ENCODE measurements at places on chromosomes 2 and 18.
A peak's percentile ranks its signal among the peaks of the same experiment; 100 is the strongest.

DNA sequence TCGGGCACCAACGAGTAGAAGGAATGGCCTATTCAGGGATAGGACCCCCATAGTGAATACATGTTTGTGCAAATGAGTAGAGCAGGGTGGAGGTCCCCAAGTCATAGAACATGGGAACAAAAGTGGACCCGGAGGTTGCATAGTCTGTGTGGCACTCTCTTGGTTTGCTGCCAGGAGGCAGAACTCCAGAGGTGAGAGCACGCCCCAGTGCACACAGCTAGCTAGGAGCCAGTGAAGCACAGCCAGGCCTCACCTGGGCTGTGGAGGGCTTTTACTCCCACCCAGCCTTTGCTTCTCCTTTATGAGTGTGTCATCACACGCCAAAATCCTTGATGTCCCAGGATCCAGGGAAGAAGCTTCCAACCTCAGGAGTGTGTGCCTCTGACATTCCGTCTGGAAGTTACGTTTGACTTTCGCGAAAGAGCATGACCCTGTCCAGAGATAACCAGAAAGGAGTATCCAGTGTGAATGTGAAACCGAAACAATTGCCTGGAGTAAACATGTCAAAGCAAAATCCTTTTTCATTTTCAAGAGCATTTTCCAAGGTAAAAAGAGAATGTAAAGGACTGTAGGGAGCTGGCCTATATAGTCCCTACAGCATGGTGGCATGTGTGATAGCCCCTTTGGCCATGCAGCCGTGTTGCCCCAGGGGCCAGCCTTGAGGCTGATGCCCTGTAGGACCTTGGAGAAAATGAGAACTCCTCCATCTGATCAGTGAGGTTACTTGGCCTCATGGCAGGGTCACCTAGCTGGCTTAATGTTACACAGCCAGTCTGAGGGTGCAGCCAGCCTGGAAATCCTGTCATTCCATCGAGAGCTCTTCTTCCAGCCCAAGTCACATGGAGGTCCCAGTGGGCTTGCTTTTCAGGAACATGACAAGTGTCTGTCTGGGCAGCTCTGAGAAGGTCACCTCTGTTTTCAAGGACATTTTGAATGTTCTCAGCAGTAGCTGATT lies 8.8 kb downstream of the TRIB2 start:
- DNase-seq = no peak

- peak; percentile 39 for DNase-seq
Measured at GRCh38 chr2:138274421-138275291, 226.9 kb upstream of the SPOPL start.

- DNase-seq = no peak
Measured at GRCh38 chr2:221495731-221496130, 76.4 kb downstream of the EPHA4 start.

- DNase-seq = no peak
Measured at GRCh38 chr18:79332646-79333045, 63.1 kb upstream of the NFATC1 start.

- no peak for DNase-seq
Measured at GRCh38 chr2:190763901-190764514, 115.1 kb downstream of the NAB1 start.

DNA sequence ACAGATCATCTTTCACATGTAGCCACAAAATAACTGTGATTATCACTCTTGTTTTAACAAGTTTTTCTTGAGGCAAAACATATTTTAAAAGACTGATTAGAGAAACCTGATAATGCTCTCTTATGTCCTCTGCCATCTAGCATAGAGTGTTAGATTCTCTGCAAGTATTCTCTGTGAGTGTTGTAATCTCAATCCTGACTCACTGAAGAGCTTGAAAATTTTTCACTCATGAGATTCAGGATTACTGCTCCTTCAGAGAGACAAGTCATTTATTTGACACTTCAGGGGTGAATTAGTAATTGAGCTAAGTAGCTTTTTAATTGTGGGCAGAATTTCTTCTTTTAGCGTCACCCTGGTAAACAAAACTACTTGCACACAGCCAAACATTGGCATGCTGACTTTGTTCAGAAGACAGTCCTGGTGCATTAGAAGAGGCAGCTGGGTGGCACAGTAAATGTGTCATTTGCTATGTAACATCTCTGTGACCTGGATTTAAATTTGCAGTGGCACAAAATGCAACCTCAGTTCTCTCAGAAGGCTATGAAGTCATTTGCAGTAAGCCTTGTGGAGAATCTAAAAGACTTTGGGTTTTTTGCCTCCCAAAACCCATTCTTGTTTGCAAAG lies 172.9 kb downstream of the LRP1B start:
- DNase-seq = no peak

DNA sequence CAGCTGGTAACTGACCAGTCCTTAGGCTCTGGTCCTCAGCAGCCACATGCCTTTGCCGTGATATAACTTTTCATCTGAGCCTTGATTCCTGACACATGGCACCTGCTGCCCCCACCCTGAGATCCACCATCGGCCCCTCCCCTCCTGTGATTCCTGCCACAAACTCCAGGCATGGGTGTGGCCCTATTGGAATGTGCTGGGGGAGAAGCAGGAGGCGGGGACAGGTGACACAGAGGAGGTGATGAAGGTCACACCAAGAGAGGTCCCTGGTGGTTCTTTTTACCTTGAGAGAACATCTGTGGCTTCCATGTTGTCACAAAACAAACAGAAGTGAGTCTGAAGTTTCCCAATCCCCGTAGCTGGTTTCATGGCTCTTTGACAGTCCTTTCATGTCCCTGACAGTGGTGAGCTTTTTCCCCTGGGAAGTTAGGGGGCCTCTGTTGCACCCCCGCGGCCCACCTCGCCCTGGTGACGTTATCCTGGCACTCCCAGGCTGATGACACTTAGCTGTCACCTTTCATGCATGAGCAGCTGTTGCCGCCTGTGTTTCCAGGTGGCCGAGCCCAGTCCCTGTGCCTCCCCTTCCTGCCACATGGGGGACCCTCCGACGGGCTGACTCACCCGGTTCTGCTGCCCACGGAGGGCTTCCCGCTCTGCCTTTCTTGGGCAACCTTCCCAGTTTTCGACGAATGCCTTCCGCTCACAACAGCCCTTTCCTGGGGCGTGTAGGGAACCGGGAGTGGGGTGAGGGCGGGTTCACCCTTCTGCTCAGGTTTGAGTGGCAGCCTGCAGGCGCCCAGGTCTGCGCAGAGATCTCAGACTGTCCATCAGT lies 66.3 kb upstream of the GLI2 start:
- peak; percentile 69 for DNase-seq

DNA sequence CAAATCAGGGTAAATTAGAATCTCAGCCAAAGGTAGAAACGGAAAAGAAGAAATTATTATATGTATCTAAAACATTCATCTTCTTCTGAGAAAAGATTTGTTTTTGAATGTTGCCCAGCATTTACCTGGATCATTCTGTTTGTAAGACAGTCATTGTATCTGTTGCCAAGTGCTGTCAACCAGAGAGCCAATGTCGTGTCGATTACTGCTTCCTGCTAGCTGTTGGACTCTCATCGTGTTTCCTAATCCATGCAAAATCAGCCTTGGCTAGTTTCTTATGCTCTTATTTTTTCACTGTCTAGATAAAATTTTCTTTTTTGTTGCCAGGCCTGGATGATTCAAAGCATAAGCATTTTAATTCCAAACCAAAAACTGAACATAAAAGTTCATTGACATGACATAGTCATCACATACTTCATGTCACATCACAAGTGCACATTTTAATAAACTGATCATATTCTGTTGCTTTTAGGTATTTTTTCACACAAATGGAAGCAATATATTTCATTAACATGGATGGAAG lies 202.3 kb downstream of the KCNH7 start:
- no peak for DNase-seq

GRCh38 chr18:73023975-73024374 lies 156.2 kb upstream of the NETO1 start:
- DNase-seq = no peak

DNA sequence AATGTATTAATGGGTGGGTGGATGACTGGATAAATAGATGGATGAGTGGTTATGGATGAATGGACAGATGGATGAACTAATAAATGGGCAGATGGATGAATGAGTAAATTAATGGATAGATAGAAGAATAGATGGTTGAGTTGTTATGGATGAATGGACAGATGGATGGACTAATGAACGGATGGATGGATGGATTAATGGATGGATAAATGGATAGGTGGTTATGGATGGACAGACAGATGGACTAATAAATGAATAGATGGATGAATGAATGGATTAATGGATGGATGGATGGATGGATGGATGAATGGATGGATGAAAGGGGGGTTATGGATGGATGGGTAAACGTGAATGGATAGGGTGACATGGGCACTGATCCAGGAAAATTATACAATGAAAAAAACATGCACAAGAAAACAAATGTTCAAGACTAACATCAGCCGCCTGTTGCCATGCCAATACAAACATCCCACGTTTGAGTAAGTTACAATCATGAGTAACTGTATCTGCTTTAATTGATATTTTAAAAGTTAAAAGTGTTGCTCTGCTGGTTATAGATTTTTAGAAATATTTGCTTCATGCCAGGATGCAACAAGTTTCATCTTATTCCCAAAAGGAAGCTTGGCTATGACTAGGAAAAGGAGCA lies 20.8 kb downstream of the PXDN start:
- no peak for DNase-seq

- DNase-seq = no peak
Measured at GRCh38 chr2:12557688-12558087, 159.0 kb upstream of the TRIB2 start.

GRCh38 chr2:48588745-48589144 lies 28.9 kb upstream of the GTF2A1L start:
- no peak for DNase-seq

DNA sequence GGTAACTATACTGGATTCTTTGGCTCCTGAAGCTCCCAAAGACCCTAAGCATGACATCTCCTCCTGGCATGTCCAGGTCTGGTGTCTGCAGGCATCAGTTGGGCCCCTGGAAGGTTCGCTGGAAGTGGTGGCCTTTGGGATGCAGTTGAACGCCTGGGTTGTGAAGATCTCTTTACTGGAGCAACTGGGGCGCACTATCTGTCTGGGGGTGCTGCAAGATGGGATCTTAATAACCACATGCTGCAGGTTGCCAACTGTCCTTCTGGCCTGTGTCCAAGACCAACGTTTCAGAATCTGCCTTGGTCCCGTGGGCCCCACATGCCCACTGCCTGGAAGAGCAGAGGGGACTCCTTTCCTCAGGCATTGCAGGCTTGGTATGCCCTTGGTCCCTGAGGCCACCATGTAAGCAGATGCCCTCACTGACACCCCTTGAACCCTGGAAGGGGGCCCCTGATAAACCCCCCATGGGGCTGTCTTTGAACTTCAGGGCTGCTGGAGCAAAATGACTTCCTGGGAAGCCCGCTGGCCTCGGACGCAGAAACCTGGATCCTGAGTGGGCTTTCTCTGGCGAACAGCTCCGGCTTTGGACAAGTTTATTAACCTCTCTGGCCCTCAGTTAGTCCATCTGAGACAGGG lies 101.9 kb downstream of the TWIST2 start:
- no peak for DNase-seq

DNA sequence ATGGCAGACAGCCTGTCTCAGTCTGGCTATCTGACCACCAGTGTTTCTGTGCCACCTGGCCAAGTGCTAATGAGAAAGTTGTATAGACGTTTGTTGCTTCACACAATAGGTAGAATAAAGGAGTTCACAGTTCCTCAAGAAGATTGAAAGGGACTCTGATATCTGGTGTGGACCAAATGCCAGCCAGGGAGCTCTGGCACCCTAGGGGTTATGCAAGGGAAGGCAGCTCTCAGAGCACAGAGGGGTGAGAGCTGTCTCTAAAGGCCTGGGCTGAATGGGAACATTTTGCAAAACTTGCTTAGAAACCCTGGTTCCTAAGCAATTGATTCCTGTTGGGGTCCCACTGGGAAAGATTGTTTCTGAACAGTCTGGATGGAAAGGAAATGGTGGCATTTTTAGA lies 553.8 kb downstream of the EPHA4 start:
- no peak for DNase-seq

DNA sequence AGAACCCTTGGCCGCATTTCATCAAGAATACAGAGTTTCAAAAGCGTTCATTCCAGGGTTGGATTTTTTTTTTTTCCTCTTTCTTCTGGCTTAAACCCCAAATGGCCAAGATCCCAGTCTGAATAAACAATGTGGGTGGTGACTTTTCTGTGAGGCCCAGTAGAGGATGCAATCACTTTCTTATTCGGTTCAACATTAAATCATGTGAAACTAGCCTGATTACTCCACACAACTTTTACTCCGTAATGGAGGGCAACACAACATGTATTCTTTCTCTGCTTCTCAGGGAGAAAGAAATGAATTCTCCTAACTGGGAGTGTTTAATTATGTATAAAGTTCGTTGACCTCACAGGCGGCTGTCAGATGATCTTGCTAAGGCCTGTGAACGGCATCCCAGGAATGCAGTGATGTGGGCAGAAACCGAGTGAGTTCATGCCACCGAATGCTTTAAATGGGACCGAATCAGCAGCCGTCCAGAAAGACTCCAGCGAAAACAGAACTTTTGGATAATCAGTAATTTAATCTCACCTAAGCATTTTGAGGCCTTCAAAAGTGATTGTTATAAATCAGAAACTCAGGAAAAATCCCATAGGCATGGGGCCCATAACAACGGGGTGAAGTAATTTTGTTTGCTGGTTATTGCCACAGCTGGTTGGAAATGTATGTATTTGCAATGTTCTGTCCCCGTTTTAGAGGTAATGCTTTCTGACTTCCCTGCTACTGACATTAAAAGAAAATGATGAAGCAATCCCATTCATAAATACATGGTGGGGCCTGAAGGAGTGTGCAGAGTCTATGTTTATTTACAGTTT lies 81.5 kb downstream of the BCL2 start:
- DNase-seq = peak; percentile 57

- DNase-seq = no peak
Measured at GRCh38 chr2:95042472-95043271, 17.2 kb downstream of the MAL start.

DNA sequence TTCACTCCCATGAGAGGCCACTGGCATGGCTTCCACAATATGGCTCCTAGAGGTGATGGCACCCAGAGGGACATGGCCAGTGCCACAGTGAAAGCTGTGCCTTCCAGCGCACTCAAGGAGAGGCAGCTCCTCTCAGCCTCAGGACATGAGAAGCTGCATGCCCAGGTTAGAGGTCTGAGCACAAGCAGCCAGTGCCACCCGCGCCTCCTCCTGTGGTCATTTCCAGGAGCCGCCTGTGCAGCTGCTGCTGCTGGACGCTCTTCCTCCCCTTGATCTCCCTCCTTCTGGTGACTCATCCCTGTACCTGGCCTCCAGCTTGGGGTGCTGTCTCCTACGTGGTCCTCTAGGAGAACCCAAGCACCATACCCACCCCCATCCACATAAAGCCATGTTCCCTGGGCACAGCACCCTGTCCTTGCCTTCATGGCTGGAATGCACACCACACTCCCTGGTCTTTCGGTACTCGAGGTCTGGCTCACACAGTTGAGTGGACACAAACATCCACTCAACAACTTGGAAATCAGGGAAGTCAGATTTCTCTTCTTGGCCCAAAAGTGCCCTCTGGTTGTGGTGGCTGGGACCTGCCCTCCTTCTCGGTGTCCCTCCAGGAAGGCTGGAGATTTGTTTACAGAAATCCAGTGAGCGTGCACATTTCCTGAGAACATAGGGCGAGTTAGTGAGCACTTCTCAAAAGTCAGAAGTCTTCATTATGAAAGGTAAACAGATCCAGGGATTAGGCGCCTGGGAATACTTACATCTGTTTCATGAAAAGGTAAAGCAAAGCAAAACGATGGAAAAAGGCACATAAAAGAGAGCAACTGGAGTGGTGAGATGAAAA lies 96.7 kb downstream of the EIPR1 start:
- no peak for DNase-seq
